ENCODE measurements at places on chromosomes 12 and 14.
A peak's percentile ranks its signal among the peaks of the same experiment; 100 is the strongest.

GRCh38 chr14:69658664-69659261 is 47.4 kb downstream of the SUSD6 start:
- peak; percentile 58 for DNase-seq

GRCh38 chr12:95258151-95258550 is 40.5 kb downstream of the VEZT start:
- DNase-seq, result peak; percentile 17

DNA sequence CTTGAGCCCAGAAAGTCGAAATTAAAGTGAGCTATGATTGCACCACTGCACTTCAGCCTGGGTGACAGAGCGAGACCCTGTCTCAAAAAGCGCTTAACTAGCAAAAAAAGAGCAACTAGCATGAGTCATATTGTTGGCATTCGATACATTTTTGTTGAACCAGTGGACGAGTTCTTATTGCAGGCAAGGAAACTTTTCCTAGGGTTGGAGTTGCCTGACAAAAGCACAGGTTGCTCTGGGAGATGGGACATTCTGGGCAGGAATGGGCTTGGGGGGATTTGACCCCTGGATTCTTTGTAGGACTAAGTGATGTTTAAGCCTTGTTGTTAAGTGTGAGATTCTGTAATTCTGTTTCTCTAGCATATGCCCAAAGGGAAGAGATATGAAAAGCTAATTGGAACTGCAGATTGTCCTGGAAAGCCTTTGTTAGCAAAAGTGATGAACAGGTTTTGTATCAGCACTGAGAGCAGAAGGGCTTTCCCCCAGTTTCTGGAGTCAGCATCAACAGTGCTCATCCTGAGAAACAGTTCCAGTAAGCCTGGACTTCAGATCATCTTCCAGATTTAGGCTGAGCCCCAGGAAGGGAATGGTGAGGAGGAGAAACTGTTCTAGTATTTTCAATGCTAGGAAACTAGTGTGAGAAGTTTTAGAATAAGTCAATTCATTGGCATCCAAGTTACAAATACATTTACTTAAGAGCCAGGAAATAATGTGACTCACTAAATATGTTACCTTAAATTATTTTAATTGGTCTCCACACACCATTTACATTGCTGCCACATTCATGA is 123.1 kb downstream of the SRGAP1 start:
- peak; percentile 70 for DNase-seq

DNA sequence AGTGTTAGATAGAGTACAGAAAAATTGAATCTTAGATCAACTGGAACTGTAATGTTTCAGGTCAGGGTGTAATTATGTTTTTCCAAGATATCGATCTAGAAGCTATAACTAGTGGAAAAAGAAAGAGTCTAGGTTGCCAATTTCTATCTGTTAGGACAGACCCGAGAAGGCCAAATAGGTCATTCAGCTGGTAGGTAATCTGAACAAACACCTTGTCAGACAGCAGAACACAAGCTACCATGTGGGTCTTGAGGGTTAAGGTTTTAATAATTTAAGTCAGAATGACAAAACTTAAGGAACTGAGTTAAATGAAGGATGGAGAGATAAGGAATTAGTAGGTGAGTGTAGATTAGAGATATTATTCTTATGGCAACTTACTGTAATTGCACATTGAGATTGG is 44.9 kb upstream of the KCNMB4 start:
- DNase-seq, result no peak

DNA sequence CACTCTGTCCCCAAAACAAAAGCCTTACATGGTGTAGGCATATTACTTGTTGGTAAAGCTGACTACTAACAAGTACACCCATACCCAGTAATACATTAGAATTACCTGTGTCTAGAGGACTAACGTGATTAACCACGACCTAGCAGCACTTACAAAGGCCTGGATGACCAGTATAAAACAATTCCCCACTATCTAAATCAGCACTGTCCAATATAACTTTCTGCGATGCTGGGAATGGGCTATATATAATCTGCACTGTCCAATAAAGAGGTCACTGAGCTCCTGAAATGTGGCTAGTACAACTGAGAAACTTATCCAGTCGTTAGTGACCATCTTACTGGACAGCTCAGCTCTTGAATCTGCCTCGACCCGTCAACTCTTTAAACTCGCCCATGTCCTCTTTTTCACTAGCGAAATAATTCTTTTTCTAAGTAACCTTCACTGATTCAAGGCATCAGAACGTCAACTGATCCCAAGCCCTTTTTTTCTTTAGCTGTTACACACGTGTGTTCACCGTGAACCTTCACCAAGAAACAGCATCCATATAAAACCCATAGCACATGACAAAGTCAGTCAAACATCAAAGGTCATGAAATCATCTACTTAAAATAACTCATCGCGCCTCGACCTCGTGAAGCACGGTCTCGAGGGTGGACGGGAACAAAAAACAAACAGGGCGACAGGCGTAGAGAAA is 905 bp upstream of the CIPC start:
- peak; percentile 49 for DNase-seq

- no peak for DNase-seq
These were observed 15.2 kb upstream of the FOXN3 start for GRCh38 chr14:89432226-89432625.

GRCh38 chr12:32603858-32604257 is 75.2 kb upstream of the DNM1L start:
- DNase-seq, result peak; percentile 29

GRCh38 chr14:57847096-57847495 is 18.8 kb downstream of the SLC35F4 start:
- no peak for DNase-seq

DNA sequence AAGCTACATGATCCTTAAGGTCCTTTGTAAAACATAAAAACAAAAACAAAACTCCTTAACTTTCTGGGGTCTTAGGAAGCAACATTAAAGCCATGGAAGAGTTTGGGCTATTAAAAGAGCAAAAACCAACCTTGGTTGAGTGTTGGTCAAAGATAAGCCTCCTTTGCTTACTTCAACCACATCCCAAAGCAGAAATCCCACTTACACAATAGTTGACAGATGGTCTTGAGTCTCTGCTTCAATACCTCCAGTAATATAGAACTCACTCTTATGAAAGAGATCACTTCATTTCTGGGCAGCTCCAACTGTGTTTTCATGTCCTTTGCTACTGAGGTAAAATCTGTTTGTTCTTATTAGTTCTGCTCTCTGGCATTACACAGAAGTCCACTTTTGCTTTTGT is 125.8 kb downstream of the SLC38A4 start:
- no peak for DNase-seq

- DNase-seq, result no peak
These were observed 114.0 kb downstream of the DICER1 start for GRCh38 chr14:95043314-95043713.

- no peak for DNase-seq
These were observed 93.9 kb upstream of the DCN start for GRCh38 chr12:91276509-91276908.

DNA sequence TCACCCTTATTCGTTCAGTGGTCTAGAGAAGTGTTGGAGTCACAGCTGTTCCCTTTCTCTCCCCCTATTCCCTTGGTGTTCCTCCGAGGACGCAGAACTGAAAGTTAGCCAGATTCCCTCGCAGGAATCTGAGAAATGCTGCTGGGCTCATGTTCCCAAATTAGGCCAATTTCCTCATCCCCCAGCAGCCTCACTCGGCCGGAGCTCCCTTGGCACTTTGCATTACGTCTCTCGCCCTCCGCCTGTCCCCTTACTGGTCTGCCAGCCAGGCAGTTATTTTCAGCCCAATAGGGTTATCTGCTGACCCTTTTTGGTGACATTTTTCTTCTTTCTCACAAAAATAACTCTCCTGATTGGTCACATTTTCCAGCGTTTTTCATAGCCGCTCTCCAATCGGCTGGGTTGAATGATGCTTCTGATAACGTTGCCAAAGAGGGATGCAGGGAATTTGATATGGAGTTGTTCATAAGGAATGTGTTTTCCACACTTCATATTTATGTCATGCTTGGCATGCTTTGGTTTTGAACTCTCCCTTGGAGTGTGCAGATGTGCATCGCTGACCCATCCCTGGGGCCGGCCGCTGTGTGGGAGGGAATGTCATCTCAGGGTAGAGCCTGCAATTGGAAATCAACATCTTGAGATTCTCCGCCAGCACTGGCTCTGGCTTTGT is 9.9 kb downstream of the IFT43 start:
- peak; percentile 38 for DNase-seq

- peak; percentile 67 for DNase-seq
These were observed at the start of gene BHLHE41 for GRCh38 chr12:26124446-26125399. Gene BHLHE41, minus strand, starts transcription at chr12:26125037. Its CDS starts 258 bp downstream, at chr12:26124779.

GRCh38 chr12:26135571-26135970 is 10.7 kb upstream of the BHLHE41 start:
- no peak for DNase-seq

DNA sequence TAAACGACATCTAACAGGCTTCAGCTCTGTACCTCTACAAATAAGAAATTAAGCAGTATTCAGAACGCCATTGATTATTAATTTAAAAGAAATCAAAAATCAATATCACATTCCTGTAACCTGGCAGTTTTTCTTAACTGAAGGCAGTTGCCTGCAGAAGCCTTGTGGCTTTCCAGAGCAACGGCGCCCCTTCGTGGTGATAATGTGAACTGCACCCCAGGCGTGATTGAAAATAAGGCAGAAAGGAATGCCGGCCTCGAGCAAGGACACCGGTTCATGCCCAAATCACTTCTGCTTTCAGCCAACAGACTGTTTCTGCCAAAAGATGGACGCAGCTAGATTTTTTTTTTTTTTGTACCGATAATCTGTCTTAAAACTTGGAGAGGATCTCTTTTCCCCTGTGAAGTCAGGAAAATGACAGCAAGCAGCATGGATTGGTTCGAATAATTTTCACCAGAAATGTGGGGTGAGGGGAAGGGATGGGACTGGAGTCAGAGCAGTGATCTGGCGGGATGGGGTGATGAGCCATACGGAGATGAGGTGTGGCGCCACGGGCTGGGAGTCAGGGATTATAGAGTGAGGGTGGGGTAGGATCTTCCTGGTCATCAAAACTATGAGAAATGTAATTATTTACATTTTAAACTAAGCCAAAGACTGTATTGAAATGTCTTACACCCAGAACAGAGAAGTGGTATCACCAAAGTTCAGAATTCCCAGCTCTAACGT is 473.0 kb downstream of the DPF3 start:
- peak; percentile 56 for DNase-seq

DNA sequence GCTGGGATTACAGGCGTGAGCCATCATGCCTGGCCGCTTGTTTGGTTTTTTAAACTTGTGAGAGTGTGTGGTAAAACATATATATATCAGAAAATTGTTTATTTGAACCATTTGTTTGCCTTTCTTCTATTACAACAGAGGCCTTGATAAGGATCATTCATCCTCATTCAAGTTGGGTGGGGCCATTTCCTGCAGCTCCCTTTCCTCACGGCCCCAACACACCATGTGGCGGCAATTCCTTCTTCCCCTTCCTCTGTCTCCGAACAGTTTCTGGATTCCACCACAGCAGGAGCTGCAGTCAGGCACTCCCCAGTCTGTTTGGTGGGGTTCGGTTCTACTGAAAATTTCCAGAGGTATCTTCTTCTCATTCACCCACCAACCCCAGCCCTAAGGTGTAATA is 42.0 kb upstream of the RASSF3 start:
- no peak for DNase-seq

GRCh38 chr12:111197376-111197944 is 171.4 kb downstream of the PHETA1 start:
- DNase-seq, result no peak

DNA sequence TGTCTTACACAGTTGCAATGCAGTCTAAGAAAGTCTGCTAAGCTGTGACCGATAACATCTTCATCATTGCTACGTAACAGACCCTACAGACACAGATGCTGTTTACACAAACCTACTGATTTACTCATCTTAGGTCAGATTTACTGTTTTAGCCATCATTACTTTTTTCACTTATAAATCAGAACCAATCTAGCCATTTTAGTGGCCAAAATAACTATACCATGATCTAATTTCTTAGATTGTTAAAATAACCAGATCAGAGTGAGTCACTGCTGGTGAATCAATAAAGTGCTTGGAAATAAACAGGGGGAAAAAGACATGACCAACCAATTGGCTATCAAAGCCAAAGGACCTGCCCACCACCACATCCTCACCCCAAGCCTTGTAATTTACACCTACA is 57.0 kb upstream of the FOXN3 start:
- DNase-seq, result peak; percentile 38

DNA sequence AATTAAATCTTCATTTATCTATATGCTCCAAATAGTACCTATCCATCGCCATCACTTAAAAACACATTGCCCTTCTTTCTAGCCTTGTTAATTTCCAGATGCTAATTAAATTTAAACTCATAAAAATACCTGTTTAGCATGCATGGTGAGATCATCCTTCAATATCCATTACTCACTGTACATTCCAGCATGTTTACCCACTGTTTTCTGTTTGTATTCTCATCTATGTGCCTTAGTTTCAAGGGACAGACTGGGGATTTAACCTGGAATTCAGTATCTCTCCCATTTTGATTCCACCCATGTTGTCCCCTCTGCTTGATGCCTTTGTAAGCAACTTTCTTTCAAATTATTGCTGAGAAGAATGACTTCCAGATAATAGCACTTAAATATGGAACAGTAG is 208.0 kb downstream of the SPTSSA start:
- no peak for DNase-seq

DNA sequence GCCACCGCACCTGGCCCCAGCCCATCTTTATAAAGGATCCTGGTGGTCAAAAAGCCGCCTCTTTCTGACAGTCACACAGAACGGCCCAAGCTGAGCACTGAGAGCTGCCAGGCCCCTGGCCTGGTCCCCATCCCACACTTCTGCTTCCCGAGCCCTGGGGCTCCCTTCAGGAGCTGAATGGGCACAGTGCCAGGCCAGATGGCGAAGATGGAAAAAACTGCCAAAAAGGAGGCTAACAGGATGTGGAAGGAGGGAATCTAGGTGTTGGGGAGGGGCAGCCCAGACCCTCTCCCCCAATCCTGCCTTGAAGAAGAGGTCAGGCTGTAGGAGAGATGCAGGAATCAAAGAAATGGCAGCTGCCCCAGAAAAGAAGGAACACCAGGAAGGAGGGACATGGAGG is 5.0 kb downstream of the LPAR5 start:
- DNase-seq, result no peak

- no peak for DNase-seq
These were observed 353.0 kb upstream of the SFSWAP start for GRCh38 chr12:131357920-131358319.

- peak; percentile 87 for DNase-seq
These were observed 44.7 kb upstream of the AMIGO2 start for GRCh38 chr12:47124451-47124850.

GRCh38 chr12:30296486-30296885 is 399.2 kb downstream of the IPO8 start:
- DNase-seq, result no peak

GRCh38 chr14:73789989-73790581 is 61.5 kb upstream of the PTGR2 start:
- DNase-seq, result peak; percentile 97

DNA sequence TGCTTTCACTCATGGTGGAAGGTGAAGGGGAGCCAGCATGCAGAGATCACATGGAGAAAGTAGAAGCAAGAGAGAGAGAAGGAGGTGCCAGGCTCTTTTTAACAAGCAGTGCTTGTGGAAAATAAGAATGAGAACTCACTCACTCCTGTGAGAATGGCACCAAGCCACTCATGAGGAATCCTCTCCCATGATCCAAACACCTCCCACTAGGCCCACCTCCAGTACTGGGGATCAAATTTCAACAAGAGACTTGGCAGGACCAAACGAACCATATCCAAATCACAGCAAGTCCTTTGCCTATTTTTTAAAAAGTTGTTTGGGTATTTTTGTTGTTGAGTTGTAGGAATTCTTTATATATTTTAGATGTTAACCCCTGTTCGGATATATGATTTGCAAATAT is 245.9 kb upstream of the ARID2 start:
- DNase-seq, result peak; percentile 29

Measured in iris pigment epithelial cell (primary cell).